ENCODE measurements at places on chromosomes 4 and X.
A peak's percentile ranks its signal among the peaks of the same experiment; 100 is the strongest.

DNA sequence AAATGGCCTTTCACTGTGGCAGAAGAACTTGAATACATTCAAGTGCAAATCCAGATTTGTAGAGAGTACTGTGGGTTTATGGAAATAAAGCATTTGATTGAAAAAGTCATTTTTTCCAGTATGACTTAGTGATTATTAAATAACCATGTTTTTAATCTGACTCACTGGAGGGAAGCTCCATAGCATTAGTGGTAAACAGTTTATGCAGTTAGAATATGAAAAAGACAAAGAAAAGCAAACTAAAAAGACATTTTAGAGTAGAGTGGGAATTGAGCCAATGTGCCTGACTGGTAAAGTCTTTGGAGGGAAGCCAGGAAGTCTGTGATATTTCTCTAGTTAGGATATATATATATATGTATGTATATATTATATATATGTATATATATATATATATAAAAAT lies 53.4 kb downstream of the FAT4 start:
- no peaks in the 10 kb centered on the region for H3K36me3 ChIP-seq
- no peak for DNase-seq
- H3K4me3 ChIP-seq, result no peak overlapping the region
- no peaks in the 10 kb centered on the region for H3K27me3 ChIP-seq
- H3K4me1 ChIP-seq, result no peaks in the 10 kb centered on the region
- no peak overlapping the region for H3K27ac ChIP-seq

DNA sequence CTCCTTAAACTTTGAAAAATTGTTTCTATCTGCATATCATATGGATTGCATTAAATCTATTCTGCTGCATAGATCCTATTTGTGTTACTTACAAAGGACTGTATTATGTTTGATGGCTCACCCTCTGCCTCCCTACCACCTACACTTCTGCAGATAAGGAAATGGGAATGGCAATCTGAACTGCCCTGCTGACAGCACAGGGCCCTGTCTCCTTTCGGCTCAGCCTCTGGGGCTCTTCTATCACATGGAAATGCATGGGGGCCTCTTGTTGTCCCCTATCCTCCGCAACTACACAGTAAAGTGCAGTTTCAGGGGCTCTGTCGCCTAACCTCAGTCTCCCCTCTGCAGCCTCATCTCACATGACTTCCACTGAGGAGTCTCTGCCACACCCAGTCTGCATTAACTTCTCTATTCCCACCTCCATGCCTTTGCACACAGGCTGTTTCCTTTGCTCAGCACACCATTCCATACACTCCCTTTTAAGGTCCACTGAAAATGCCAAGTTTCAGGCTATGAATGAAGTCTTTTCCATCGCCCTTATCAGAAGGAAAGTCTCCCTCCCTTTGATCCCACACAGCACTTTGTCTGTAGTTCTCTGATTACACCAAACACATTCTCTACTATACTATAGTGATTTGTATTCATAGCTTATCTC lies 12.5 kb downstream of the RELL1 start:
- no peak for DNase-seq
- no peaks in the 10 kb centered on the region for H3K4me1 ChIP-seq
- no peak overlapping the region for H3K4me3 ChIP-seq
- no peaks in the 10 kb centered on the region for H3K36me3 ChIP-seq
- no peak overlapping the region for H3K27ac ChIP-seq
- no peaks in the 10 kb centered on the region for H3K27me3 ChIP-seq

DNA sequence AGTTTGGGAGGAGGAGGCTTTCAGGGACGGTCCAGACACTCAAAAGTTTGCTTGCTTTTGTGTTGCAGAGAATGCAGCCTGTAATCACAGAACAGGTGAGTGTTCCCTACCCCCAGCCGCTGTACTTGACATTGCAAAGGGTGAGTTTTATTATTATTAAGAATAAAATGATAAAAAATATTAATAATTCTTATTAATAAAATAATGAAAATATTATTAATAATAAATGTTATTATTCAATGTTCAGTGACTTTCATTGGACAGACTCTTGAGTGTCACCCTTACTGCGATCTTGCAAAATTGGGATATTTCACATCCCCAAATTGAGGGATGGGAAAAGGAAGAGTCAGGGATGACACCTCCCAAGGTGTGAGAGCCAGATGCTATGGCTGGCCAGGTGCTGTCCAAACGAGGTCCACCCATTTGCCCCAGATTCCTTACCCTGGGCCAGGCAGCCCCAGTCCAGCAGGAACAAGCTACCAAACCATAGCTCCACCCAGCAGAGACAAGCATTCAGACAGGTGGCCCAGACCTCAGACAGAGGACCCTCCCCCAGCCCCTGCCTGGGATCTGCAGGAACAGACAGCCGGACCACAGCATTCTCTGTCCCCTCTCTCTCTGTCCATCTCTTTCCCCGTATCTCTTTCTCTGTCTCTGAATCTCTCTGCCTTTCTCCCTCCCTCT lies 22.4 kb downstream of the IL3RA start:
- no peak for DNase-seq
- no peaks in the 10 kb centered on the region for H3K36me3 ChIP-seq
- no peak overlapping the region for H3K4me3 ChIP-seq
- peaks cover 5% of the 10 kb centered on the region for H3K4me1 ChIP-seq

- no peaks in the 10 kb centered on the region for H3K27me3 ChIP-seq
- DNase-seq, result no peak
- no peak overlapping the region for H3K4me3 ChIP-seq
- no peak overlapping the region for H3K27ac ChIP-seq
Measured at GRCh38 chr4:144316869-144317268, 176.4 kb upstream of the GYPA start.

- DNase-seq, result no peak
- peaks cover 90% of the 10 kb centered on the region for H3K27me3 ChIP-seq
- H3K4me1 ChIP-seq, result no peaks in the 10 kb centered on the region
- no peak overlapping the region for H3K4me3 ChIP-seq
Measured at GRCh38 chr4:13528821-13529127, 15.5 kb downstream of the NKX3-2 start.

- H3K27ac ChIP-seq, result no peak overlapping the region
- no peaks in the 10 kb centered on the region for H3K27me3 ChIP-seq
- peak; percentile 74 for DNase-seq
Measured at GRCh38 chr4:103091601-103092223, 7.9 kb downstream of the BDH2 start.

- H3K27me3 ChIP-seq, result no peaks in the 10 kb centered on the region
- H3K4me3 ChIP-seq, result no peak overlapping the region
- DNase-seq, result peak; percentile 66
- no peak overlapping the region for H3K27ac ChIP-seq
- no peaks in the 10 kb centered on the region for H3K36me3 ChIP-seq
Measured at GRCh38 chr4:6633091-6633906, 7.2 kb upstream of the MRFAP1 start.

DNA sequence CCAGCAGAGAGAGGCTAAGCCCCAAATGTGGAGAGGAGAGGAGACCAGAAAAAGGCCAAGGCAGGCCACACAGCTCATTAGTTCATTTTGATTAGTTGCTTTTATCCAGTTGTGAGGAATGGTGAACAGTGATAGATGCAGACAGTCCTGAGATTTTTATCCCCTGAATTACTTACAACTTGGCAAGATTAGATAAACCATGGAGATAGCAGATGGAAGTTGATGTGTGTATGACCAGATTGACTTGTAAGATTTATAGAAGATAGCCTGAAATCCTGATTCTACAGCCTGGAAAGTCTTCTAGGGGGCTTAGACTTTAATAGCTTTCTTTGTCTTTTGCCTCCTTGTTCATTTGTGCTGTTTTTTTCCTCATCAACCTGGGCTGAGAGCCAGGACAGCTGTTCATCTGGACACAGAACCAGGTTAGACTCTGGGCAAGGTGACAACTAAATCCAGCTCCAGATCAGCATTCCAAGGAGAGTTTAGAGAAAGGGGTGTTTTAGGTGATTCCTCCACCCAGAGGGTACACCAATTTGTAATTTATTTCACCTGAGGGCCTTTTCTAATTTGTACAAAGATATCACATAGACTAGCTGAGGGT lies 215.5 kb downstream of the SPATA18 start:
- DNase-seq, result no peak
- H3K4me1 ChIP-seq, result no peaks in the 10 kb centered on the region
- no peaks in the 10 kb centered on the region for H3K27me3 ChIP-seq
- no peak overlapping the region for H3K4me3 ChIP-seq

GRCh38 chr4:185039508-185040273 lies 21.4 kb downstream of the HELT start:
- no peak overlapping the region for H3K4me3 ChIP-seq
- H3K4me1 ChIP-seq, result no peaks in the 10 kb centered on the region
- no peaks in the 10 kb centered on the region for H3K27me3 ChIP-seq
- no peaks in the 10 kb centered on the region for H3K36me3 ChIP-seq

- H3K27ac ChIP-seq, result no peak overlapping the region
- H3K27me3 ChIP-seq, result no peaks in the 10 kb centered on the region
- no peak for DNase-seq
- no peak overlapping the region for H3K4me3 ChIP-seq
Measured at GRCh38 chr4:138805736-138806135, 209.8 kb upstream of the NOCT start.

DNA sequence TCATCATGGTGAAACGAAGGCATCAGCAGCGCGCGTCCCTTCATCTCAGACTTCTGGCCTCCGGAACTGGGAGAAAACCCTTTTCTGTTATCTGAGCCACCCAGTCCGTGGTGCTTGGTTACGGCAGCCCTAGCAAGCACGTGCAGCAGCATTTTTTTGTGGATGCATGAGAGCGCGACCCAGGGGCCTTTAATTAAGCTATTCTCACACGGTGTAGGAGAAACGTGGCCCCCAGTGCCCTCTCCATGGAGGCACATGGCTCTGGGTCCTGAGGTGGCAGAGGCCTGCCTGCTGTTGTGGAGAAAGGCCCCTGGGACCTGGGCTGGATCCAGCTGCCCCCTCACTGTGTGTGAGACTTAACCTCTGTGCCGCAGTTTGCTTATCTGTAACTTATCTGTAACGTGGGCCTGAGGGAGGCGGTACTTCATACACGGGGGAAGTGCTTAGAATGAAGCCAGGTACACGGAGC lies 9.5 kb downstream of the CLCN4 start:
- no peaks in the 10 kb centered on the region for H3K36me3 ChIP-seq
- no peaks in the 10 kb centered on the region for H3K27me3 ChIP-seq
- no peak overlapping the region for H3K4me3 ChIP-seq
- H3K27ac ChIP-seq, result no peak overlapping the region
- DNase-seq, result no peak

GRCh38 chr4:19239565-19239964 lies 1012.1 kb upstream of the SLIT2 start:
- H3K27me3 ChIP-seq, result no peaks in the 10 kb centered on the region
- H3K4me3 ChIP-seq, result no peak overlapping the region
- no peaks in the 10 kb centered on the region for H3K36me3 ChIP-seq
- peak overlapping the region; percentile 83 for H3K27ac ChIP-seq
- DNase-seq, result peak; percentile 74

DNA sequence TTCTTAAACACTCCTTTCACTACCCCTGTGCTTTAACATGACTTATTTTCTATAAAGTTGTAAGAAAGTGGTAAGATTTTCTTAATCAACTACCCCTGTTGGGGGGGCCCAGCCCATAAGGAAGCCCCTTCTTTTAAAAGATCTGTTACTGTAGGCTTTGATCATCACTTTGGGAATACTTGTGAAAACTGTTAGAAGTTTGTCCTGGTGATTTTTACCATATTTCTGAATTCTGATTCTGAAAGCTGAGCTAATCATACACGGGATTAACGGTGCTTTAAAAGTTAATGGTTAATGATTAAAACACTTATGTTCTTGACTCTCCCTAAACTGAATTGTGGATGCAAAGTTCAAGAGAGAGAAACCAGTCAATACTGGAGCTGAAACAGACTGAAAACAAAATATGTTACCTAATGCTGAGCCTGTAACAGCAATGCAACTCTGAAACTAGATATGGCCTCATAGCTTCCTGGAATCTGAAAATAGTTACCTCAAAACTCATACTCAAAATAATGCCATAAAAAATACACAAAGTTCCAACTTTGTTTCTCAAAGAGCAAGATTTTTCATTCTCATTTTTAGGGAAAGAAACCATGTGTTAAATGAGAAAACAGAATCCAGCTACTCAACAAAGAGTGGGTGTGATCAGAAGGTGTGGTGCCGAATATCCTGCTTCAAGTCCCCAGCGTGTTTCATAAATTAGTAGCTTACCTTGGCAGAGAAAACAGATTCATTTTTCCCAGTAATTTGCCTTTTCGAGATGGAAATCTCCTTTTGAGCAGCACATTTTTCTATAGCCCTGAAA lies 31.6 kb downstream of the ADH7 start:
- no peaks in the 10 kb centered on the region for H3K27me3 ChIP-seq
- no peak overlapping the region for H3K27ac ChIP-seq
- no peaks in the 10 kb centered on the region for H3K36me3 ChIP-seq
- H3K4me1 ChIP-seq, result no peaks in the 10 kb centered on the region

- peak; percentile 84 for DNase-seq
- H3K27ac ChIP-seq, result peak overlapping the region; percentile 58
- no peaks in the 10 kb centered on the region for H3K27me3 ChIP-seq
- H3K36me3 ChIP-seq, result no peaks in the 10 kb centered on the region
- no peak overlapping the region for H3K4me3 ChIP-seq
- H3K4me1 ChIP-seq, result peaks cover 11% of the 10 kb centered on the region
Measured at GRCh38 chr4:94534401-94535312, 82.9 kb downstream of the PDLIM5 start.

- H3K27ac ChIP-seq, result no peak overlapping the region
- H3K4me3 ChIP-seq, result no peak overlapping the region
- H3K4me1 ChIP-seq, result peaks cover 37% of the 10 kb centered on the region
- peaks cover 43% of the 10 kb centered on the region for H3K36me3 ChIP-seq
Measured at GRCh38 chr4:2741626-2742025, 14.5 kb downstream of the TNIP2 start.

- H3K27me3 ChIP-seq, result peaks cover 2% of the 10 kb centered on the region
- H3K4me1 ChIP-seq, result no peaks in the 10 kb centered on the region
- DNase-seq, result no peak
- H3K36me3 ChIP-seq, result no peaks in the 10 kb centered on the region
- H3K4me3 ChIP-seq, result no peak overlapping the region
Measured at GRCh38 chr4:14659286-14659685, 343.0 kb upstream of the CPEB2 start.

GRCh38 chrX:17488036-17488435 lies 113.0 kb downstream of the NHS start:
- no peaks in the 10 kb centered on the region for H3K36me3 ChIP-seq
- H3K27ac ChIP-seq, result no peak overlapping the region
- H3K4me1 ChIP-seq, result no peaks in the 10 kb centered on the region
- DNase-seq, result peak; percentile 57
- no peak overlapping the region for H3K4me3 ChIP-seq

GRCh38 chrX:102899940-102900916 lies 36.8 kb upstream of the RAB40AL start:
- H3K27me3 ChIP-seq, result no peaks in the 10 kb centered on the region
- H3K27ac ChIP-seq, result no peak overlapping the region
- DNase-seq, result peak; percentile 90
- no peaks in the 10 kb centered on the region for H3K36me3 ChIP-seq
- no peaks in the 10 kb centered on the region for H3K4me1 ChIP-seq

- no peaks in the 10 kb centered on the region for H3K27me3 ChIP-seq
- H3K4me1 ChIP-seq, result no peaks in the 10 kb centered on the region
- no peak overlapping the region for H3K27ac ChIP-seq
- no peak overlapping the region for H3K4me3 ChIP-seq
- no peak for DNase-seq
Measured at GRCh38 chr4:131488772-131489171, 1660.3 kb upstream of the PCDH10 start.
